AG09309 (cell line): ENCODE measurements at places on chromosomes 1 and 21.
A peak's percentile ranks its signal among the peaks of the same experiment; 100 is the strongest.

DNA sequence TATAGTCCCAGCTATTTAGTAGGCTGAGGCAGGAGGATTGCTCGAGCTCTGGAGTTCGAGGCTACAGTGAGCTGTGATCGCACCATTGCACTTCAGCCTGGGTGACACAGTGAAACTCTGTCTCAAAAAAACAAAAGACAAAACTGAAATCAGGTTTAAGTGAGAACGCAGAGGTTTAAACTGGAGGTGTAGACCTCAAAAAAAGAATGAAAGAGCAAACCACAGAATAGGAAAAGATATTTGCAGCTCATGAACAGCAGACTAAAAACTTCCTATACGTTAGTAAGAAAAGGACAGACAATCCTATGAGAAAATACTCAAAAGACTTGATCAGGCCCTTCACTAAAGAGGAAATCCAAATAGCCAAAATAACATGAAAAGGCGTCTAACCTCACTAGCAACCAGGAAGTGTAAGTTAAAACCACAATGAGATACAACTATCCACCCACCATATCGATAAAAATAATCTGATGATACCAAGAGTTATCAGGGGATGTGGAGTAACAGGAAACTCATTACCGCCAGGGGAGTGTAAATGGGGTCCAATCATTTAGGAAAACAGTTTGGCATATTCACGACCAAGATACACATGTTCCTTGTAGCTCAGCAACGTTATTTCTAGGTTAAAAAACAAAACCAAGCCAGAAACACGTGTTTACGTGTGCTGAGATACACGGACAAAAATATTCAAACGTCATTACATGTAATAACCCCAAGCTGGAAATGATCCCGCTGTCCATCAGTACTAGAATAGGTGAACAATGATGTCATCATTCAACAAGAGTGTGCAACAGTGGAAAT is 9.8 kb downstream of the TNFRSF9 start:
- DNase-seq, result no peak

- no peak for DNase-seq
These were observed 85.6 kb downstream of the STUM start for GRCh38 chr1:226634166-226634588.

DNA sequence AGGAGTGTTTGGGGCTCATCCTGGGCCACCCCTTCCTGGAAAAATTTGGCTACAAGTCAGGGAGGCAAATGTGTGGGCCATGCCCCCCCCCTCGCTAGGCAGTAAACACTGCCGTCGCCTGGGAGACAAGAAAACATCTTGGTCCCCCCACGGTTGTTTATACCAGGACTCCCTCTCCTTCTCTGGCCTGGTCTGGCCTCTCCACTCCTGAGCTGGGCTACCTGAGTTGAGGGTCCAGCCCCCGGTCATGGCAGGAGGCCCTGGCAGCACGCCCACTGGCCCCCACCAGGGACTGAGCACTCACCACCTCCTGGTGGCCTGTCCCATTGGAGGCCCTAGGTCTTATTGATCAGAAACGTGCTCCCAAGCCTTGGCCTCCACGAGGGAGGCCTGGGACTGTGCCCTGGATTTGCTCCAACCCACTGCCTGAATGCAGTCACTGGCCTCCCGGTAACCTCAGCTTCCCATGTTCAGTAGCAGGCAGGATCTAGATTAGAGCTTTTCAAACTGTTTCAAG is 15.8 kb downstream of the KCNQ4 start:
- DNase-seq, result no peak

- peak; percentile 33 for DNase-seq
These were observed 60.5 kb downstream of the CLIC4 start for GRCh38 chr1:24805534-24806301.
